Sigmoid colon (tissue), 7 donors: ENCODE measurements at places on chromosomes 7 and 10. TPM values are rescaled to one million over a fixed set of nuclear protein-coding genes. Genes with fewer than 3 reads are reported as not detected.

Gene UCN3
- total RNA-seq: 3.9 TPM

Gene OR13A1
- total RNA-seq: 0.16 TPM

Gene VPS37D
- 1.6 TPM for total RNA-seq

Gene TUBAL3
- not detected for total RNA-seq

Gene NPFFR1
- under 0.01 TPM for total RNA-seq

Gene CYP3A7
- total RNA-seq: not detected

GRCh38 chr7:128910569-128910945 lies at the start of gene KCP:
TSS of gene KCP (minus strand) at chr7:128910709. CDS start at chr7:128910676, 33 bp downstream.
- H3K27me3 ChIP-seq: peaks cover 17% of the 10 kb centered on the region
- no peaks in the 10 kb centered on the region for H3K36me3 ChIP-seq
- H3K27ac ChIP-seq: no peak within 1 kb of the TSS
- DNase-seq: peak; percentile 56
- peaks cover 22% of the 10 kb centered on the region for H3K4me1 ChIP-seq
- H3K4me3 ChIP-seq: peak within 1 kb of the TSS; percentile 43

DNA sequence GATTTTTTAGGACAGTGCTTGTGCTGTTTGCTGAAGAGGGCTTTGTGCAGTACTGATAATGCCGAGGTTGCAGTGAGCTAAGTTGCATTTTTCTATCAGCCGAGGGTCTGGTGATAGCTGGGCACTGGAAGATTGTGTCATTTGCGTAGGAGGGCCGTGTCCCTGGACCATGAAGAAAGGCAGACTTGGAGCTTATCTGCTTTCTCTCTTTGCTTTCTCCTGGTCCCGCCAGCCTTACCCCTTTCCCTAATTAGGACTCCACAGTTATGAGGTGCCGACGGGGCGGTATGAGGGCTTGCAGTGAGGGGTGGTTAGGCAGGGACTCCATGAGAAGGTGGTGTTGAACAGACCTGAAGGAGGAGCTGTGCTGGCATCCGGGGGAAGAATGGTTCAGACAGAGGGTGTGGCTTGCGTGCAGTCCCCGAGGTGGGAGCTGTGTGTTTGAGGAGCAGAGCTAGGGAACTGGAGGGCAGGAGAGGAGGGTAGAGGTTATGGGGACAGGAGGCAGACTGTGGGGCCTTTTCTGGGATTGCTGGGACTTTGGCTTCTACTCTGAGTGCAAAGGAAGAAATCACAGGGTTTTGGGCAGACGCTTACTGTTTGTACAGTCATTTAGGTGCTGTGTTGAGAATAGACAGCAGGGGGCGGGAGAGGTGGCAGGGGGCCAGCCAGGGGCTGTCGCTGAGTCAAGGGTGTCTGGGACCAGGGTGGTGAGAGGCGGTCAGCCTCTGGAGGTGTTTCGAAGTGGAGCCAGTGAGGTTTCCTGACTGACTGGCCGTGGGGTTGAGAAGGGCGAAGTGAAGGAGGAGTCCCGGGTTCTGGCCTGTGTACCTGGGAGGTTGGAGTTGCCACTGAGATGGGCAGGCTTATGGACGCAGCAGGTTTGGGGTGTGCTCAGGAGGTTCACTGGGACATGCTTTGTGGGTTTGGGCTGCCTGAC lies 43.4 kb downstream of the PRF1 start:
- no peak overlapping the region for H3K4me3 ChIP-seq
- no peaks in the 10 kb centered on the region for H3K4me1 ChIP-seq

DNA sequence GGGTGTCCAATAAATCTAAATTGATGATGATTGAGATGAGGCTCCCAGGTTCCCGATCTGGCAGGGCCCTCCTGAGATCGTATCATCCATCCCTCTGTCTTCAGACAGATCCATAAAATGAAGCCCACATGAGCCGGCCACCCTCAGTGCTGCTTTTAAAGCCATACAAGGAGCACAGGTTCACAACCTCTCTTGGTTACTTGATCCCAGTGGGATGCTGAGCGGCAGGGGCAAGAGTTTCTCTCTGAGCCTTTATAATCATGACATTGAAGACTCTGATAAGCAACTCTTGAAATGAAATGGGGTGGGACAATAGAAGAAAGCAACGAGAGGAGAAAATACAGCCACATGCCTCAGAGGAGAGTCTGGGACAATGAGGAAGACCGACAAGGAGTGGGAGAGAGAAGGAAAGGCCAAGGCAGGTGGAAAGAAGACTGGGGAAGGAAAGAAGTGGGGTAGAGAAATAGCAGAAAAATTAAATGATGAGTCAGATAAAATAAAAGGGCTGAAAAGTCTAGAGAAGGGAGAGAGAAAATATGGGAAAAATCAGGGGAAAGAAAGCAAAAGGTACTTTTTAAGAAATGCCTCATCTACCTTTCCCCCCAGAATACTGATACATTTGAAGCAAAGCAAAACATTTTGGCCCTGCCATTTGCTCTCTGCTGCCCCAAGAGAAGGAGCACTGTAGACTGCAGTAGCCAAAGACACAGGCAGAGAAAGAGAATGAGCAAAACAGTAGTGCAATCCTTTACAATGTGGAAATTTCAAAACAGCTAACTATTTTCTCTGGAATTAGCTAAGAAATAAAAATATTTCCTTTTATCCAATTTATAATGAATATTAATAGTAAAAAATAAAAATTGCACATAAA lies 14.6 kb downstream of the GBX1 start:
- H3K36me3 ChIP-seq: no peaks in the 10 kb centered on the region
- no peaks in the 10 kb centered on the region for H3K4me1 ChIP-seq
- H3K4me3 ChIP-seq: no peak overlapping the region
- peaks cover 10% of the 10 kb centered on the region for H3K27me3 ChIP-seq
- H3K27ac ChIP-seq: no peak overlapping the region
- DNase-seq: no peak

DNA sequence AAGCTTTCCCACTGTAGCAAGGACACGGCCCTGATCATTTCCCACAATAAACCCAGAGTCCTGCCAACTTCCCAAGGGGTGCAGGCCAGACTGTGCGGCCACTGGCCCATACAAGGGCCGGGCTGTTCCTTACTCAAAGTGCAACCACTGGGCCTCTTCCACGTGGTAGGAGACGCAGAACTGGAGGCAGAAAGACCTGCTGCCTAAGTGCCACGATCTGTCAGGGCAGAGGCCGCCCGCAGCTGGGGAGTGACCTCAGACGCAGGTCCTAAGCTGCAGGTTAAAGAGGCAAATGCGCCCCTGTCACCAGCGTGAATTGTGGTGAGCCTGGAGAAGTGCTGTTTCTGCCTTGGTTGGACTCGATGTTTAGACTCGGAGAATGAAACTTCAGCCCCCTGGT lies 26.2 kb downstream of the GPER1 start:
- H3K4me3 ChIP-seq: no peak overlapping the region
- H3K36me3 ChIP-seq: no peaks in the 10 kb centered on the region
- H3K27ac ChIP-seq: no peak overlapping the region

DNA sequence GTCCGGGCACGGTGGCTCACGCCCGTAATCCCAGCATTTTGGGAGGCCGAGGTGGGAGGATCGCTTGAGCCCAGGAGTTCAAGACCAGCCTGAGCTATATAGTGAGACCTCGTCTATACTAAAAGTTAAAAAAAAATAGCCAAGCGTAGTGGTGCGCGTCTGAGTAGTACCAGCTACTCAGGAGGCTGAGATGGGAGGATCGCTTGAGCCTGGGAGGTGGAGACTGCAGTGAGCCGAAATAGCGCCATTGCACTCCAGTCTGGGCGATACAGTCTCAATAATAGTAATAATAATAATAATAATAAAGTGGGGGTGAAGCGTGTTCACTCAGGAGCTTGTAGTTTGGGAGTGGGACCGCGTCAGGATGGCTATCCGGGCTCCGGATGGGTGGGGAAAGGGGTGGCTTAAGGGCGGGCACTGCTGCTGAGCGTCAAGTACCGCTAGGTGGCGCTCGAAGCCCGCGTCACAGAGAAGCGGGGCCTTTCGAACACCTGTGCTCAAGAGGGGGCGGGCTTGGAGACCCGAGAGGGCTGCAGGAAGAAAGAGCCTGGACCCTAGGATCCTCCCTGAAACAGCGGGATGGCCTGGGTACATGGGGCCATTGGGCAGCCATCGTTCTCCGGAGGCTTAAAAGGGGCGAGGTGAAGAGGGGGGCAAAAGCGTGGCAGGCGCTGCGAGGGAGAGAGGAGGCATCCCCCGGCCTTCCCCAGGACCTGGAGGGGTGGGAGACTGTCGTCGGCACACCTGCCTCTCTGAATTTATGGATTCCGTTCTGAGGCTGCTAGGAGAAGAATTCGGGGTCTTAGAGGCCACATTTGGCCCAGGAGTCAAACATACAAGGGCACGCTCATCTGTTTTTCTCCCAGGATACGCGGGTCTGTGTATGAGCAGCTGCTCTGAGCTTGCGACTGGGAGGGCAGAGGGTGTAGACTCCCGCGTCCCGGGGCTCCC lies 14.5 kb downstream of the LBX1 start:
- H3K4me1 ChIP-seq: no peaks in the 10 kb centered on the region
- H3K4me3 ChIP-seq: no peak overlapping the region
- H3K36me3 ChIP-seq: no peaks in the 10 kb centered on the region
- no peak for DNase-seq

DNA sequence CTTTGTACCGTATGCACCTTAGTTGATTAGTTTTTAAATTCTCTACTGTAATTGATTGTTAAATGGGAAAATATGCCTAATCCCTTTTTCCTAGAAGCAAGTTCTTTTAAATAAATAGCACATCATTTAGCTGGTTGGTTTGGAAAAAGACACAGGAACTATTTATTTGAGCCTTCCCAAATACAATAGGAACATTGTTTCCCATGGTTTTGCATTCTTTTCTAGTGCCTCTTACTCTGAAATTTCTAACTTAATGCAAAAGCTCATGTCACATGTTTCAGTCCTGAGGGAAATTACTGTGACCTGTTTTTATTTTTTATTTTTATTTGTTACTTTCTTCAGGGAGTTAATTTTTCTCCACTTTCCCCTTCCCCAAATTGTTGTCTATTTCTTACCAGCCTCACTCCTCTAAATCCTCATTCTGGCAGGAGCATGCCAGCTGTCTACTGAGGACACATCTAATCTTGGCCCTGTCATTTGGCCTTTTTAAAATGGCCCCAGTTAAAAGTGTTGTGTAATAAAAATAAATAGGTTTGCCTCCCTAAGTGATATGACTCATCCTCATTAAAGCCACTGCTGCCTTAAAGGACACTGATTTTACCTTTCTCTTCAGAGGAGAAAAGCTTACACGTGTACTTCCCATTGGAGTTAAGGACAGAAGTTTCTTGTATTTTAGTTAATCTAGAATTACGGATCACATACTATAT lies 94.5 kb downstream of the PPP1R3A start:
- no peaks in the 10 kb centered on the region for H3K36me3 ChIP-seq
- H3K27me3 ChIP-seq: no peaks in the 10 kb centered on the region
- peak overlapping the region; percentile 7 for H3K27ac ChIP-seq
- no peak overlapping the region for H3K4me3 ChIP-seq
- DNase-seq: no peak

- peaks cover 5% of the 10 kb centered on the region for H3K4me1 ChIP-seq
- H3K27me3 ChIP-seq: no peaks in the 10 kb centered on the region
- no peak for DNase-seq
- no peak overlapping the region for H3K4me3 ChIP-seq
- no peaks in the 10 kb centered on the region for H3K36me3 ChIP-seq
Measured at GRCh38 chr10:58700591-58700990, 187.9 kb downstream of the BICC1 start.

GRCh38 chr10:311901-312665 lies 176.8 kb downstream of the ZMYND11 start:
- no peak overlapping the region for H3K4me3 ChIP-seq
- no peak for DNase-seq
- peaks cover 79% of the 10 kb centered on the region for H3K36me3 ChIP-seq
- no peaks in the 10 kb centered on the region for H3K27me3 ChIP-seq

DNA sequence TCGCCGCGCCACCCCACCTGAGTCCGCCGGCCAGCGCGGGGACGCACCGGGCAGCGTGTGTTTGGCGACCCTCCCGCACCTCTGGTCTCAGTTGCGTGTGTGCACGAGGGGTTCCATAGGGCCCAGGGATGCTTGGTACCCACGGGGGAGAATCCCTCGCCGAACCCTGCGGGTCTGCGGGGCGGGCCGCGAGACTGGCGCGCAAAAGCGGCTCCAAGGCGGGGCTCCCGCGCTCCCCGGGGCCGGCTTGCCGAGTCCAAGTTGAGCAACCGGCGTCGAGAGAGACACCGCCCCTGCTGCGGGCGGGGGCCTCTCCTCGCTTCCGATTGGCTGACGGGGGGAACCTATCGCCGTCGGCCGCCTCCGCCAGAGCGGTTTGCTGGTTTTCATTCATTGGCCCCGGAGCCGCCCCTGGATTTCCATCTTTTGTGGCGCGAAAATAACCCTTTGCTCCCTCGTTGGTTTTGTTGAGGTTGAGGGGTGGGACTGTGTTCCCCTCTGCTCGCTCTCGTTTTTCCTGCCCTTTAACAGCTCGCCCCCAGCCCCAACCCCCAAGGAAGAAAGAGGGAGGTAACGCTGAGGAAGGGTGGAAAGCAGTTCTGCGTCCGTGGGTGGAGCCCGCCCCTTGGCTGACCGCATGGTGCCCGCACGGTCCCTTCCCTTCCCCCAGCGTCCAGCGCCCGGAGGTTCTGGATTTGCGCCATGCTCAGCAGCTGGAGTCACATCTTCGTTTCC lies 4.0 kb upstream of the IGF2BP3 start:
- no peak overlapping the region for H3K4me3 ChIP-seq
- H3K4me1 ChIP-seq: peaks cover 36% of the 10 kb centered on the region
- no peaks in the 10 kb centered on the region for H3K36me3 ChIP-seq
- H3K27ac ChIP-seq: no peak overlapping the region

- no peak overlapping the region for H3K4me3 ChIP-seq
- peaks cover 26% of the 10 kb centered on the region for H3K4me1 ChIP-seq
- H3K27me3 ChIP-seq: no peaks in the 10 kb centered on the region
- no peak overlapping the region for H3K27ac ChIP-seq
Measured at GRCh38 chr7:35007768-35008167, 29.5 kb downstream of the DPY19L1 start.

- H3K36me3 ChIP-seq: no peaks in the 10 kb centered on the region
- DNase-seq: no peak
- no peak overlapping the region for H3K27ac ChIP-seq
- no peaks in the 10 kb centered on the region for H3K4me1 ChIP-seq
Measured at GRCh38 chr10:106438386-106438785, 726.1 kb downstream of the SORCS1 start.

GRCh38 chr10:17867056-17867455 lies 57.9 kb downstream of the MRC1 start:
- no peaks in the 10 kb centered on the region for H3K36me3 ChIP-seq
- H3K4me1 ChIP-seq: no peaks in the 10 kb centered on the region
- DNase-seq: no peak
- H3K4me3 ChIP-seq: no peak overlapping the region
- H3K27ac ChIP-seq: no peak overlapping the region
